ENCODE measurements at places on chromosomes 5 and 9.

- DNase-seq, result no peak
Measured at GRCh38 chr5:173627860-173628392, 11.5 kb upstream of the BOD1 start.

DNA sequence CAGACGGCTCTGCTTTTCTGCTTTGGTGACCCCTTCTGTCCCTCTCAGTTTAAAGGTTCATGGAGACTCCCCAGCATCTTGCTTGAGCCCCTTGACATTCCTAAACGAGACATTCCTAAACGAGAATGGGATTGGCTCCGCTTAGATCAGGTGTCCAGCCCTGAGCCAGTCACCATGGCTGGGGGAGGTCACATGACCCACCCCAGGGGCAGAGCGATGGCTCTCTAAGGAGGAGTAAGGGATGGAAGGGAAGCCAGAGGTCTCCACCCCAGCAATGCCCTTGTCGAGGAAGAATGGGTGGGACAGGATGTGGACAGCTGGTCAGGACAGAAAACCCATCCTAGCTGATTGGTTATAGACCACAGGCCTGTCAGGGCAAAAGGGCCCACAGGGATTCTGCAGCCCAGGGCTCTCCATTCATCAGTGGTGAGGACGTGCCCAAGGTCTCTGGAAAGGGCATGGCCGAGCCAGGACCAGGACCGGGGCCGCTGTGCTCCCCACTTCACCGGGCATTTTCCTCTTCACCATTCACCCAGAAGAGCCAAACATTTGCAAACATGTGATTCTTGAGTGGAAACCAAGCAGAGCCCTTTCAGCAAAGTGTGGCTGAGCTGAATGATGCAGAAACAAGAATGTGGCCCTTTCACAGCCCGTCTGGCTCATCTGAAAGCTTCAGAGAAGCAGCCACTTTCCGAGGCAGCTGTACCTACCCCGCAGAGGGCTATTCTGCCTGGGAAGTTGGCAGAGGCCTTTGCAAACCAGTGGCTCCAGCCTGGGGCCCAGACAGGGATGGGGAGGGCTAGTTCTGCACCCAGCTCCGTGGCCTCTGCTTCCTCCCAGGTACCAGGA lies 19.8 kb upstream of the AIF1L start:
- DNase-seq, result no peak

DNA sequence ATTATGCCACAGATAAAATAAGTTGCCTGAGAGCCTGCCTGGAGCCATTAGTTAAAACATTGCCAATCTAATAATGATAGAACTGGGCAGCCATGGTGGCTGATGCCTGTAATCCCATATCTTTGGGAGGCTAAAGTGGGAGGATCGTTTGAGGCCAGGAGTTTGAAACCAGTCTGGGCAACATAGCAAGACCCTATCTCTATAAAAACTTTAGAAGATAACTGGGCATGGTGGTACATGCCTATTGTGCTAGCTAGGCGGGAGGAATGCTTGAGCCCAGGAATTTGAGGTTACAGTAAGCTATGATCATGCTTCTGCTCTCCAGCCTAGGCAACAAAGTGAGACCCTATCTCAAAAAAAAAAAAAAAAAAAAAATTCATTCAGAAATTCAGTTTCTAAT lies 52.6 kb downstream of the RAI14 start:
- no peak for DNase-seq

DNA sequence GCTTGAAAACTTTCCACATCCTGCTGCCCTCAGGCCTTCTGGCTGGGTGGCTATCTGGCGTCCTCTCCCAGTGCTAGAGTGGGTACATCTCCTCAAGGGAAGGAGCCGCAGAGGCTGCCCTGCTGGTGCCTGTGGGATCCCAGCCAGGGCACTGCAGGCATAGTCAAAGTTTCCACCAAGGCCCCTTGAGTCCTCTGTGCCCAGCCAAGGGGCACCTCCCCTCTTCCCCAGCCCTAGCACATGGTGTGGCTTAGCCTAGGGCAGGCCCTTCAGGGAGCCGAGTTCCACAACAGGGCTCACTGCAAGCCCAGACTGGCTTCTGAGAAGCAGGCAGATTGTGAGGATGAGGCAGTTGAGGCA lies 103.2 kb downstream of the RGS3 start:
- DNase-seq, result no peak

DNA sequence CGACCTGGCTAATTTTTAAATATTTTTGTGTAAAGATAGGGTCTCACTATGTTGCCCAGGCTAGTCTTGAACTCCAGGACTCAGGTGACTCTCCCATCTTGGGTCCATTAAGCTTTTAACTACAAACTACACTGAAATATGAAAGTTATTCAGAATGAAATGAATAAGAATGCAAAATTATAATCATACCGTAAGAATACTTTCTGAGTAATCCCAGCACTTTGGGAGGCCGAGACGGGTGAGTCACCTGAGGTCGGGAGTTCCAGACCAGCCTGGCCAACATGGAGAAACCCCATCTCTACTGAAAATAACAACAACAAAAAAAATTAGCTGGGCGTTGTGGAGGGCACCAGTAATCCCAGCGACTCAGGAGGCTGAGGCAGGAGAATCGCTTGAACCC lies 1.1 kb upstream of the ORM1 start:
- DNase-seq, result no peak

DNA sequence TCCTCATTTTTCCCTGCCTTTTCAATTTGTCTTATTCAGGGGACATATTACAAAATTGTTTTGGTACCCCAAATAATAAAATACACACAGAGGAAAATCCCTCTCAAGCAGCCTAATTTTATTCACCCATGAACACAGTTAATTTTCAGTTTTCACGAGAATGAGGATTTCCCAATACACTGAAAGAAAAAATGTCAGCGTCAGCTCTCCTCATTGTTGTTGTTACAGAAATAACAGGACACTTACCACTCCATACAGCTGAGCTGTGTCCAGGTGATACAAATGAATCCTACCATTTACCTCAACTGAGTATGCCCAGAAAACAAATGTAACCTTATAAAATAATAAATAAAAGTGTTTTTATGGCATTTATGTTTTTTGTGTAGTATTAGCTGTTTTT lies 144.6 kb upstream of the PCA3 start:
- no peak for DNase-seq

- no peak for DNase-seq
Measured at GRCh38 chr5:42691413-42691937, 65.1 kb upstream of the CCDC152 start.

DNA sequence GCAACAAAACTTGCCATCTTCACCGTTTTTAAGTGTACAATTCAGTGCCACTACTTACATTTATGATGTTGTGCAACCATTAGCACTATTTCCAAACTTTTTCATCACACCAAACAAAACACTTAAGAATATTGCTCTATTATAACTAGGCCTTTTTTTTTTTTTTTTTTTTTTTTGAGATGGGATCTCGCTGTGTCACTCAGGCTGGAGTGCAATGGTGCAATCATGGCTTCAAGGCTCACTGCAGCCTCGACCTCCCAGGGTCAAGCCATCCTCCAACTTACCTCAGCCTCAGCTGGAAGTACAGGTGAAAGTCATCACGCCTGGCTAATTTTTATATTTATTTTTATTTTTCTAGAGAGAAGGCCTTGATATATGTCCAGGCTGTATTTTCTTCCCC lies 22.3 kb upstream of the LMNB1 start:
- DNase-seq, result no peak

GRCh38 chr5:111495159-111495558 lies 17.2 kb downstream of the STARD4 start:
- DNase-seq, result no peak

- no peak for DNase-seq
Measured at GRCh38 chr5:135195270-135195608, 161.2 kb upstream of the PITX1 start.

DNA sequence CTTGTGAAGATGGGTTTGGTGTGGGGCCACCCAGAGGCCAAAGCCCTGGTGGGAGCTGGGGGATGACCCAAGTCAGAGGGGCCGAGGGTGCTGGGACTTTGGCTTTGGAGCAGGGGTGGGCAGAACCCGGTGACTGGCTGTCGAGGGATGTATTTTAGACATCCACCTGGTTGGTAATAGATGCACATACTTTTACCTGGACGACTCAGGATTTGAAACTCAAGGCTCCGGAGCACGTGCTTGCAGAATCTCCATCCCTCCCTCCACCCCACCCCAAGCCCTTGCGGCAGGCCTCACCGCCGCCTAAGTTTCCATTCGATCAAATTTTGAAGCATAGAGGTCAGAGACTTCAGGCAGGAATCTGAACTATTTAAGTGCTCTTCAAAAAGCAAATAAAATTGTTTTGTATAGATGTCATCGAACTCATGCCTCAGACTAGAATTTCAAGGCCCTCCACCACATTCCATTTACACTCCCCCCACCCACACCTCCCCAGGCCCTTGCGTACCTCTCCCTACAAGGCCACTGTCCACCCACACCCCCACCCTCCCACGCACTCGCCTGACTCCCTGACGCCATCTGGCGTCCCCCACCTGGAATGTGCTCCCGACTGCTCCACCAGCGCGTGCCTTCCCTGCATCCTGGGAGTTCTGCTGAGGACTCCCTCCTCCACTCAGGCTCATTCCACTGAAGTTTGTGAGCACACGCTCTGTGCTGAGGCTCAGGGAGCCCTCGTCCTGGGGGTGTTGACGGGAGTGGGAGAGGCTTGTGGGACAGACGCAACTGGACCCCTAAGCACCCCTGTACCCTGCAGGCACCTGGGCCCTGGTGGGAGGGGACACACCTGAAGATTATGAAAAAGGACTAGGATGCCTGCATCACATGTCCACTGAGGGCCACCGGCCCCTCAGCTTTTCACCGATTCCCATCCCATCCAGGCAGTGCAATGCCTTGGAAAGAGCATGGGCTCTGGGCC lies 56.4 kb upstream of the RPL26L1 start:
- DNase-seq, result no peak

GRCh38 chr9:79788662-79789061 lies 216.9 kb downstream of the TLE4 start:
- DNase-seq, result no peak

Data from stimulated activated CD4-positive, alpha-beta T cell treated with anti-CD3 and anti-CD28 coated beads, Interleukin-15, amount 100 ng/mL, for 1 hour (primary cell).